Stomach (tissue), 19 donors: ENCODE measurements at places on chromosomes 4 and X.

GRCh38 chrX:12770440-12770839 is 20.8 kb upstream of the PRPS2 start:
- DNase-seq: no peak

DNA sequence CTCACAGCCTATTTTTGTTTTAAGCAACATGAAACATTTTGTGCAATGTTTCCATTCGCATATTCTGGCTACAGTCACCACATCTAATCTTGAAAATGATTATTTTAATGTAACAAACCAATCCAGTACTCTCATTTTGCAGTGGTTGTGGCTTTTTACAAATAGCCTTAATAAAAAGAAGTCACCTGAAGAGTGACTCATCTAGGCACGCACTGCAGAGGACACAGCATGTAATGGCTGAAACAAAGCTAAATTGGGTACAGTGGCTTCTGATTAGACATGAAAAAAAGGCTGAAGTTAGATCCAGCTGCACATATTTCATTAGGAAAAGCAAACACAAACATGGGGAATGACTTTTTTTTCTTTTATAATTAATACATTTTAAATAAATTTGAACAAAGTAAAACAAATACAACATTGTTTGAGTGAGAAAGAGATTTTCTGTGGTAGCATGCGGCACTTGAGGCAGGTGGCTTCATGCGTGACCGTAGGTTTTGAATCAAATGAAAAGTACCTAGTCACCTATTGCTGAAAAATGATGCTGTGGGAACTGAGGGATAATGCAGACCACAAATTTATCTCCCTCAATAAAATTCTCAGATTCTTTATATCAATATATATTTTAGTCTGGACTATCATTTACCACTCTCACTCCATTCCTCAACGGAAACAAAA is 240.8 kb upstream of the DDX53 start:
- DNase-seq: no peak

- DNase-seq: no peak
These were observed 12.9 kb upstream of the SMIM10L2A start for GRCh38 chrX:135408794-135409193.

DNA sequence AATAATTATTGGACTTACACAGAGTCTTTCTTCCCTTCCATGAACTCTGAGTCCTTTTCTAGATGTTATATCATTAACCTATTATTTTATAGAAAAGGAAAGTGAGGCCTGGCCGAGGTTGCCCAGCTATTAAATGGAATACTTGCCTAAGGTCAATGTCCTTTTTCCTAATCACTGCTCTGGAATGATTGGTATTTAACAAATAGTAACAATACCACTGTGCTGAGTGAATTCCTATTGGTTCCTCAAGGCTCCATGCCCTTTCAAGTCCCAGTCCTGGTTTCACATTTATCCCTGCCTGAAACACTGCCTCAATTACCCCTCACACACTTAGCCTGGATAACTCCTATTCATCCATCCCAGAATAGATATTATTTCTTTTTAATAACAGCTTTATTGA is 6.2 kb downstream of the TCEAL9 start:
- no peak for DNase-seq

GRCh38 chrX:119916310-119916709 is 20.6 kb downstream of the AKAP14 start:
- no peak for DNase-seq

- no peak for DNase-seq
These were observed 204.8 kb downstream of the PDGFC start for GRCh38 chr4:156766846-156767245.

- peak; percentile 27 for DNase-seq
These were observed 124.1 kb upstream of the TBL1X start for GRCh38 chrX:9340598-9341290.

- no peak for DNase-seq
These were observed 14.7 kb downstream of the HELQ start for GRCh38 chr4:83440899-83441298.

DNA sequence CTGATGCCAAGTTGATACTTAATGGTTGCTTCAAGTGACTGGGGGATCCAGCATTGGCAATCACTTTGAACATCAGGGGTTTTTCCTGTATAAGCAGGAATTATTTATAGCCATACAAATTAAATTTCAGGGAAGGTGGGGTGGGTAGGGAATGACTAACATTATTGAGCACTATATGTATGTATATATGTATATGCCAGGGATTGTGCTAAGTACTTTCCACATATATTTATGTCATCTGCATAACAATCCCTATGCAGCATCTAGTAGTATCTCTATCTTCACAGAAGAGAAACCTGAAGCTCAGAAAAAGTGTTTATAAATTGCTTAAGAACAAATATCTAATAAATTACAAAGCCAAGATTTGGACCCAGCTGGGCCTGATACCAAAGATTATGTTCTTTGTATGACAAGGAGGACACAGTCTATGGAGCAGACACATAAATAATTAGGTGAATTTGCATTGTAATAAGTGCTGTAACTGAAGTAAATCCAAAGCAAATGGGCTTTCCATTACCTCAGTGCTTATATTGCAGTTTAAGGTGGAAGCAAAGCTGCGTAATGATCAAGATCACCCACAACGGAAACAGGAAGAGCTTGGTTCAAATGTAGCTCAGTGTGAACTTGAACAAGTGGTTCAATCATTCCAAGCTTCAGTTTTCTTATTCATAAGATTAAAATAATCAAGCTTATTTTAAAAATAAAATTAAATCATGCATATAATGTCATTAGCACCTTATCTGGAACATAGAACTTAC is 18.9 kb upstream of the RASGEF1B start:
- no peak for DNase-seq

GRCh38 chr4:173478913-173479283 is 51.1 kb downstream of the HAND2 start:
- no peak for DNase-seq

GRCh38 chr4:182048871-182049270 is 194.3 kb upstream of the TENM3 start:
- DNase-seq: no peak
